ENCODE measurements at places on chromosomes 7 and 10.

DNA sequence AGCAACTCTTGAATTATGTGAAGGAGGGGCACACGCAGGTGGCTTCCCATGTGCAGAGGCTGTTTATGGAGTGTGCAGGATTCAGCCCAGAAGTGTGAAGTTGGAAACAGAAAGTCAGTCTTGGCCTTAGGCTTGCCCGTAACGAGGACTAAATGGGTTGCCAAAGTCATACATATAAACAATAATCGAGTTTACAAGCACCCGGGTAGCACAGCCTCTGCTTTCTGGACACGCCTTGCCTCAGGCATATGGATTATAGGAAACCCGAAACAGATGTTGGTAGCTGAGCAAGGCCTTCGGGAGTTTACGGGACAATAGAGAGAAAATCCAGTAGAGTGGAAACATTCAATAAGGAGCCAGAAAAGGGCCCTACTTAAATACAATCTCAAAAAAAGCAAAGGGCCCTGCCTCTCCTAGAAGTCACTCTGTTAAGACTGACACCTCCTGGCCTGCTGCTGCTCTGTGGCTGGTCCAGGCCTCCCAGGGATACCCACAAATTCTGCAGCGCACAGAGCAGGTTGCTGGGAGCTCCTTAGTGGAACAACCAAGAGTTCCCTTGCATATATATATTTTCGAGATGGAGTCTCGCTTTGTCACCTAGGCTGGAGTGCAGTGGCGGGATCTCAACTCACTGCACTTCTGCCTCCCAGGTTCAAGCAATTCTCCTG lies 48.5 kb downstream of the SMKR1 start:
- H3K27me3 ChIP-seq = no peaks in the 10 kb centered on the region
- no peaks in the 10 kb centered on the region for H3K36me3 ChIP-seq
- no peak overlapping the region for H3K27ac ChIP-seq
- no peak overlapping the region for H3K4me3 ChIP-seq
- no peak for DNase-seq

GRCh38 chr10:46171661-46172060 lies 115.1 kb upstream of the ANTXRL start:
- H3K4me1 ChIP-seq = no peaks in the 10 kb centered on the region
- no peak overlapping the region for H3K27ac ChIP-seq
- H3K4me3 ChIP-seq = no peak overlapping the region
- no peaks in the 10 kb centered on the region for H3K27me3 ChIP-seq
- H3K36me3 ChIP-seq = no peaks in the 10 kb centered on the region

GRCh38 chr10:36050763-36051499 lies 408.8 kb upstream of the FZD8 start:
- H3K27me3 ChIP-seq = no peaks in the 10 kb centered on the region
- H3K36me3 ChIP-seq = no peaks in the 10 kb centered on the region

DNA sequence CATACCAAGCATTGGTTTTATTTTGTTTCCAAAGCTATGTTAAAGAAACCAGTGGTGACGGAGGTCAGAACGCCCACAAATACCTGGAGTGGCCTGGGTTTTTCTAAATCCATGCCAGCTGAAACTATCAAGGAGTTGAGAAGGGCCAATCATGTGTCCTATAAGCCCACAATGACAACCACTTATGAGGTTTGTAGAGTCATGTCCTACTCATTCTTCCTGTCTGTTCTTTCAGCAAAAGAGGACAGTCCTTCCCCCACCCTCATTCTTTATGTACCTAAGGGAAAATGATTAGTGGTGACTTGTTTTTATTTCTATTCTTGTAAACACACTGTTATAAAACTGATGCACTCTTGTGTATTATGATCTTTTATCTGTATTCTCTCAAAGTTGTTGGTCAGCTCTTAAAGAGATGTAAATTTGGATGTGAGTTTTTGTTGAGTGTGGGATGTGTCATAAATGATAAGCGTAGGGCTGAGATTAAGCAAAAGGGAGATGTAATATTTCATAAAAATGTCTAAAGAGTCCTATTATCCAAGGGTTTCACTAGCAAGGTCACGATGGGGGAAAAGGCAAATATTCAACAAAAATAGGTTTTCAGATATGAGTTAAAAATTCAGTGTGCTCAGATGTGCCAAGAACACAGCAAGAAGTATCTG lies 294.4 kb downstream of the BICC1 start:
- no peaks in the 10 kb centered on the region for H3K4me1 ChIP-seq
- no peak for DNase-seq
- H3K27ac ChIP-seq = no peak overlapping the region
- no peaks in the 10 kb centered on the region for H3K36me3 ChIP-seq
- no peaks in the 10 kb centered on the region for H3K27me3 ChIP-seq

DNA sequence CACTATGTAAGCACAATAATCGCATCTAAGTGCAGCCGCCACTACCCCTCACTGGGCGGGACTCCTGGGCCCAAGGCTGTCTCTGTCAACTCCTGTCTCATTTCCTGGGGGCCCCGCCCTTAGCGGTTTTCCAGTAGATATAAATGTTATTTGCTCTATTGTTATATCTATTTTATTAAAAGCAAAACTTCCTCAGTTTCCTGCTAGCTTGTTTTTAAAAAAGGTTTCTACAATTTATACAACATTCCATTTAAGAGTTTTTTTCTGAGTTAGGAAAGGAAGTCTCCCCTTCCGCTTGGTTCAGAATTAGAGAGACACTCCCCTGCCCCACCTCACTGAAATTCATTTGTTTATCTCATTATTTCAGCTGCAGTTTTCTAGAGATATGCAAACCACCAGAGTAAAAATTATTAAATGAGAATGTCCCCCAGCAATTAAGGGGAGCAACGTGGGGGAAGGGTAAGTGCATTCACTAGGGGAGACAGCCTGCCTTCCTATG lies 82.7 kb downstream of the RAMP3 start:
- H3K27ac ChIP-seq = no peak overlapping the region
- H3K4me3 ChIP-seq = no peak overlapping the region
- H3K36me3 ChIP-seq = no peaks in the 10 kb centered on the region
- DNase-seq = no peak
- no peaks in the 10 kb centered on the region for H3K27me3 ChIP-seq

All from Karpas-422 (cell line).